Spinal cord (tissue), 10 donors: ENCODE measurements at places on chromosomes 5 and 9. TPM values are rescaled to one million over a fixed set of nuclear protein-coding genes. Genes with fewer than 3 reads are reported as not detected.

DNA sequence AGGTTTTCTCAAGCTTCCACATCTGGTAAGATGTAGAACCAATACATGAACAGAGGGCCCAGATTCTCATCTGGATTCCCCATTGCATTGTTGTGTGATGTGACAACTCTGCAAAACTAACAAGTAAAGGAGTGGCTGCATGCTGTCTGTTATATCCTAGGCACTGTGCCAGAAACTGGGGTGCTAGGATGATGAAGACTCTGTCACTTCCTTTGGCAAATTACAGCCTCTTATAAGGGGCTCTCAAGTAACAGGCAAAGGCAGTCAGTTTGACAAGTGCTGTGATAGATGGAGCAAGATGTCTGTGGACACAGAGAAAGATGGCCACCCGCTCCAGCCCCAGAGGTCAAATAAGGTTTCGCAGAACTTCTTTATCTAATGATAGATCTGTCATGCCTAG is 115.7 kb downstream of the PAPPA start:
- no peak for DNase-seq
- H3K4me3 ChIP-seq: no peak overlapping the region
- peaks cover 8% of the 10 kb centered on the region for H3K27me3 ChIP-seq
- no peak overlapping the region for H3K27ac ChIP-seq
- H3K36me3 ChIP-seq: no peaks in the 10 kb centered on the region

GRCh38 chr5:31404325-31404724 is 127.6 kb downstream of the DROSHA start:
- peaks cover 10% of the 10 kb centered on the region for H3K36me3 ChIP-seq
- H3K27ac ChIP-seq: no peak overlapping the region
- no peaks in the 10 kb centered on the region for H3K27me3 ChIP-seq
- no peak overlapping the region for H3K4me3 ChIP-seq

DNA sequence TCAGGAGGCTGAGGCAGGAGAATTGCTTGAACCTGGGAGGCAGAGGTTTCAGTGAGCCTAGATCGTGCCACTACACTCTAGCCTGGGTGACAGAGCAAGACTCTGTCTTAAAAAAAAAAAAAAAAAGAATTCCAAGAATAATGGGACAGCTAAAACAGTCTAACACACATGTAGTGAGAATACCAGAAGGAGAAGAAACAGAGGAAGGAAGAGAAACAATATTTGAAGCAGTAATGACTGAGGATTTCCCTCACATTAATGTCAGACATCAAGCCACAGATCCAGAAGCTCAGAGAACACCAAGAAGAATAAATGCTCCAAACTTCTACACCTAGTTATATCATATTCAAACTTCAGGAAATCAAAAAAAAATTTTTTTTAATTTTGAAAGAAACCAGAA is 47.1 kb upstream of the EFNA5 start:
- no peak overlapping the region for H3K4me3 ChIP-seq
- H3K27me3 ChIP-seq: no peaks in the 10 kb centered on the region
- no peak overlapping the region for H3K27ac ChIP-seq

- H3K36me3 ChIP-seq: no peaks in the 10 kb centered on the region
- H3K4me3 ChIP-seq: no peak overlapping the region
- DNase-seq: no peak
- no peaks in the 10 kb centered on the region for H3K4me1 ChIP-seq
- no peak overlapping the region for H3K27ac ChIP-seq
- H3K27me3 ChIP-seq: no peaks in the 10 kb centered on the region
Measured at GRCh38 chr5:107058235-107058634, 612.5 kb downstream of the EFNA5 start.

- H3K27me3 ChIP-seq: no peaks in the 10 kb centered on the region
- peaks cover 14% of the 10 kb centered on the region for H3K4me1 ChIP-seq
- peaks cover 19% of the 10 kb centered on the region for H3K36me3 ChIP-seq
- no peak for DNase-seq
Measured at GRCh38 chr9:138040446-138041430, 163.2 kb downstream of the CACNA1B start.

GRCh38 chr5:172412724-172413286 is 41.5 kb downstream of the SH3PXD2B start:
- H3K4me1 ChIP-seq: peaks cover 58% of the 10 kb centered on the region
- peaks cover 10% of the 10 kb centered on the region for H3K36me3 ChIP-seq
- H3K27ac ChIP-seq: peak overlapping the region; percentile 83

DNA sequence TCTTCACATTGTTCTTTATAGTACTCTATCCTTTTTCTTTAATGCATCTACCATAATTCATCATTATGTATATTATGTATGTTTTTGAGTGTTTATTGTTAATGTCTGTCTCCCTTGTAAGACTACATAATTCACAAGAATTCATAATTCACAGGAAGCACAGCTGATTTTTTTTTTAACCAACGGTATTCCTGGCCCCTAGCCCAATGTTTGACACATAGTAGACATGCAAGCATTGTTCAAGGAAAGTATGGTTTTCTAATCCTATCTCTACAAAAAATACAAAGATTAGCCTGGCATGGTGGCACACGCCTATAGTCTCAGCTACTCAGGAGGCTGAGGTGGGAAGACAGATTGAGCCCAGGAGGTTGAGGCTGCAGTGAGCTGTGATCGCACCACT is 160.6 kb downstream of the PPP2R2B start:
- peak; percentile 26 for DNase-seq
- no peak overlapping the region for H3K4me3 ChIP-seq
- H3K36me3 ChIP-seq: no peaks in the 10 kb centered on the region
- H3K27ac ChIP-seq: no peak overlapping the region
- H3K4me1 ChIP-seq: peaks cover 4% of the 10 kb centered on the region

DNA sequence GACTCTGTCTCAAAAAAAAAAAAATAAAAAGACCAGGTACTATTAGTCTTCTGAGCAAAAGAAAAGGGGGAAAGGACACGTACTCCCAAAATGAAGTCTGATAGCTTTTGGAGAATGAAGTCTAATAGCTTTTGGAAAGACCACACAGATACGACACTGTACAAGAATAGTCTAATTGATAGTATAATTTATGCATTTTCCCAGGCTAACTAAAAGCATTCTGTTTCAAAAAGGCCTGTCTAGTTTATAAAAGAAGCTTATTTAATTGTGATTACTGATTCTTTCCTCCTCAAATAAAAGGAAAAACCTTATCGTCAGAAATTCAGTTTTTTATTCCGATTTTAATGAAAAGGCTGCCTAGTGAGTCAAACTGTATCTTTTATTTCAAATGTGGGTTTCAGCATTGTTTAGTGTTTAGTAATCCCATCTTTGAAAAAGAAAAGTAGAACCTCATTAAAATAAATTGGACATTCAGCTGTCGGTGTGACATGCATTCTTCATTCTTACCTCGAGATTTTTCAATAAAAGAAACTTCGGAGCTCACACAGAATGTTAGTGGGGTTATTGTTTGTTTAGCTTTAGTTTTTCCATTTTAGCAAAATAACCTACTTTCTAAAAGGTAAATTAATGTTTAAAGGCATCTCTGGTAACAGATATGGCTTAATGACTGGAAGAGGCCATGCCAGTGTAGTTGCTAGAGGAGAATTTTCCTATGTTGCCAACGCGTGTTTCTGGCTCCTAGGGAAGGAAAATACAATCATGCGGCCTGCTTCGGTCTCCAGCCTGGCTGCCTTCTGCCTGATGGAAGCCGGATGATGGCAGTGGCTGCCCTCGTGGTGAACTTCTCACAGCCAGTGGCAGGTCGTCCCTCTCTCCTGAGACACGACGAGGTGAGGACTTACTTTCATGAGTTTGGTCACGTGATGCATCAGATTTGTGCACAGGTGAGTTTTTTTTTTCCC is 70.0 kb downstream of the NLN start:
- H3K4me3 ChIP-seq: no peak overlapping the region

DNA sequence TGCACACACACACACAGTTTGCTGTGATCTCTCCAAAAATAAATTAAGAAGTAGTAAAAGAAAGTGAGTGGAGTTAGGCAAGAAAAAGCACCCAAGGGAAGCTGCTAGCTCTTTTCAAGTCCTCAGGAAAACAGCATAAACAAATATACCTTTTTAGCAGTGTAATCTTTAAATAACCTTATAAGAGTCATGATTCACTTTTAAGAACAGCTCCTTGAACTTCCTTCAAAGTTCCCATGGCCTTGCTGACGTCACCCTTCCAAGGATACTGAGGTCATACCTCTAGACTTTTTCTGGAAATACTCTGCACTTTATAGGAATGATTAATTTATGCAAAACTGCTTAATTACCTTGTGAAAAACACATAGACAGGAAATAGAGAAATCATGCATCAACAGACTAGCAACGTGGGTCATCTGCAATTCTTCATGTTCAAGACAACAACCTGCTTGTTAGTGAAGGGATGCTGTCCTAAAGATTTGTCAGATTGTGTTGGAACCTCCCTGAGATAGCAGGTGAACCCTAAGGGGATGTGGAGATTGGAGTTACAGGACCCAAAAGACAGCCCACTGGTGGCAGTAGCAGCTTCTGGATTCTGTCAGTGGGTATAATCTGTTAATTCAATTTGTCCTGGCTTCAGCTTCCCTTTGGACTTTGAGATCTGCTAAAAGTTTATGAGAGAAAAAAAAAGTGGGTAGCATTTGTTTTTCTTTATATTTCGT is 229.0 kb downstream of the ELAVL2 start:
- H3K36me3 ChIP-seq: no peaks in the 10 kb centered on the region
- H3K4me1 ChIP-seq: no peaks in the 10 kb centered on the region
- H3K27me3 ChIP-seq: no peaks in the 10 kb centered on the region
- H3K27ac ChIP-seq: no peak overlapping the region
- H3K4me3 ChIP-seq: no peak overlapping the region

GRCh38 chr5:134833340-134834032 is 12.3 kb upstream of the C5orf24 start:
- H3K36me3 ChIP-seq: peaks cover 26% of the 10 kb centered on the region
- no peak for DNase-seq
- no peaks in the 10 kb centered on the region for H3K4me1 ChIP-seq
- no peak overlapping the region for H3K27ac ChIP-seq
- H3K4me3 ChIP-seq: no peak overlapping the region

GRCh38 chr9:36263683-36264082 is 5.4 kb upstream of the GNE start:
- DNase-seq: no peak
- H3K27me3 ChIP-seq: no peaks in the 10 kb centered on the region
- no peaks in the 10 kb centered on the region for H3K36me3 ChIP-seq

- H3K4me3 ChIP-seq: no peak overlapping the region
- H3K27ac ChIP-seq: no peak overlapping the region
- H3K27me3 ChIP-seq: no peaks in the 10 kb centered on the region
- DNase-seq: no peak
- no peaks in the 10 kb centered on the region for H3K36me3 ChIP-seq
Measured at GRCh38 chr9:70177121-70177520, 81.7 kb upstream of the SMC5 start.

GRCh38 chr9:113463418-113464285 is at the start of gene RGS3:
Gene RGS3 (plus strand): TSS chr9:113463727. CDS start chr9:113463803, 76 bp downstream.
- H3K4me3 ChIP-seq: peak within 1 kb of the TSS; percentile 36
- H3K4me1 ChIP-seq: peaks cover 20% of the 10 kb centered on the region
- H3K36me3 ChIP-seq: no peaks in the 10 kb centered on the region
- H3K27ac ChIP-seq: no peak within 1 kb of the TSS

- DNase-seq: no peak
- H3K27me3 ChIP-seq: peaks cover 14% of the 10 kb centered on the region
- H3K4me3 ChIP-seq: no peak overlapping the region
- peaks cover 17% of the 10 kb centered on the region for H3K4me1 ChIP-seq
Measured at GRCh38 chr9:131824155-131824594, 84.3 kb upstream of the RAPGEF1 start.

The ISCA1 gene
- 89.1 TPM for total RNA-seq

The SLC25A2 gene
- total RNA-seq: not detected

The PLPPR1 gene
- 120 TPM for total RNA-seq

The PITX1 gene
- total RNA-seq: not detected

The CYLC2 gene
- not detected for total RNA-seq

The FIBCD1 gene
- total RNA-seq: 1.4 TPM

The TMC1 gene
- total RNA-seq: 0.39 TPM

The PLEKHG4B gene
- total RNA-seq: 11.6 TPM

The PDE8B gene
- total RNA-seq: 17.0 TPM

The ARSB gene
- total RNA-seq: 21.6 TPM

The SOHLH1 gene
- total RNA-seq: 0.99 TPM

The PCDHA1 gene
- 1.0 TPM for total RNA-seq
